ENCODE measurements at places on chromosomes 13 and 19.

- DNase-seq = no peak
These were observed 26.7 kb upstream of the NANOS3 start for GRCh38 chr19:13849991-13850909.

GRCh38 chr19:16585808-16586476 lies 13.7 kb upstream of the SLC35E1 start:
- DNase-seq = no peak

DNA sequence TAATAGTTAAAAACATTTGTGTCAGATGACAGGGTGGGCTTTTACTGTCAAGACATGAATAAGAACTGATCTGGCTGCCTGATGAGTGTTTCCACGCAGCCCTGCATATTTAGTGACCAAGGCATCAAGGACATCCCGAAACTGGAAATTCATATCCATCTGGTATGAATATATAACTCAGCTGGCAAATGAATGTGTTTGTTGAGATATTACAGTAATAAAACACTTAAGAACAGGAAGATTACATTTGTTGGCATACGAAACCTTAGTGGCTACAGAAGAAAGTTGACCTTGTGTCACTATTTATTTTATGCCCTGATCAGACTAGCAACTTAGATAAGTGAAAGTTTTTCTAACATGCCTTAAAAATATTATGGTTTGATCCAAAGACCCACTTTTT lies 32.8 kb downstream of the RAP2A start:
- DNase-seq = no peak

- no peak for DNase-seq
These were observed 8.2 kb downstream of the GRIN3B start for GRCh38 chr19:1008268-1009040.

- no peak for DNase-seq
These were observed 21.1 kb downstream of the ARL11 start for GRCh38 chr13:49649244-49649962.

DNA sequence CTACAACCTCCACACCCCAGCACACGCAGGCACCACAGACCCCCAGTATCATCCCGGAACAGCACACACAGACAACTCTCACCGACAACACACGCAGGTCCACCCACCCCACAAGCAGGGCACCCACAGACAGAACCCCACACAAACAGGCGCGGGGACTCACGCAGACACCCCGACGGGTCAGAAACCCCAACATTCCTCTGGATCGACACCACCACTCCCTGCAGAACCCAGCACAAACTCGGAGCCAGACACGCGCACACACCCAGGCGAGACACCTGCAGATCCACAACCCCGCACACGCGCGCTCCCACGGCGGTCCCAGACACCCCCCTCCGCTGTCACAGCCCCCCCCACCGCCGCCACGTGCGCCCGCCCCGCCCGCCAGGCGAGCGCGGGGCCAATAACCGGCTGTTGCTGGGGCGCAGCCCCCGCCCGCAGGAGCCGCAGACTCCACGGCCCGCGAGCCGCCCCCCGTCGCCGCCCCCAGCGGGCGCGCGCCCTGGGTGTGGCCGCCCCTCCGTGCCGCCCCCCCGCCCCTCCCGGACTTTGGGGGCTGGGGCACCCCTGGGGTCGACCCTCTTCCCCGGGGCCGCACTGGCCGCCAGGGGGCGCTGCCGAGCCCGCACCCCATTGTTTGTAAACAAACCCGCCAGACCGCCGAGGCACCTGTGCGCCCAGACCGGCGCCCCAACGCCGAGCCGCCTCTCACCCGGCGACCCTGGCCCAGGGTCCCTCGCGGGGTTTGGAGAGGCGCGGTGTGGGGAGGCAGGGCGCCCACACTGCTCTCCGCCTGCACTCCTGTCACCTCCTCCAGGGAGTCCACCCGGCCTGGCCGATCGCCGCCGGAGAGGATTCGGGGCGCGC lies 712 bp downstream of the BBC3 start:
- no peak for DNase-seq

DNA sequence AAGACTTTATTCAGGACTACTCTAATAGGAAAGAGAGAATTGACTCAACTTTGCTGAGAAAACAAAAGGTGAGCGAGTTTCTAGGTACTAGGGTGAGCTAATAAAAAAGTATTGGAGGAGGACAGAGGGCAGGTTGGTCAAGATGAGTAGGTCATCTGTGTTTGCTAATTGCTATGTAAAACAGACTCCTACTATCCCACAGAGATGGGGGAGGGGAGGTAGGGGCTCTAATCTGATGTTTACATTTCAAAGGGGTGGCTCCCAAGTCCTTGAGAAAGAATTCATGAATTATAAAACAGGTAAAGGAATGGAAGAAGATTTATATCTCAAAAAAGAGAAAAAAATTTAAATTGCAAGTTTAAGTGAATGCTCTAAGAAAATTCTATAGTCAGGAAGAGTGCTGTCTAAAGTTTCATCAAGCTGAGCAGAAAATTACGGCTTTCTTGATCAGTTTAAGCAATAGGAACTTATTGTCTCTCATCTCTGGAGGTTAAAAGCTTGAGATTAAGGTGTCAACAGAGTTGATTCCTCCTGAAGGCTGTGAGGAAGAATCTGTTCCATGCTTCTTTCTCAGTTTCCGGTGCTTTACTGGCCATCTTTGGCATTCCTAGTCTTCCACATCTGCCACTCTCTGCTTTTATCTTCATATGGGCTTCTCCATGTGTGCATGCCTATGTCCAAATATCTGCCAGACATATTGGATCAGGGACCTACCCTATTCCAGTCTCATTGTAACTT lies 790.3 kb downstream of the SLITRK5 start:
- no peak for DNase-seq

GRCh38 chr13:44809190-44809589 lies 180.1 kb downstream of the NUFIP1 start:
- no peak for DNase-seq

DNA sequence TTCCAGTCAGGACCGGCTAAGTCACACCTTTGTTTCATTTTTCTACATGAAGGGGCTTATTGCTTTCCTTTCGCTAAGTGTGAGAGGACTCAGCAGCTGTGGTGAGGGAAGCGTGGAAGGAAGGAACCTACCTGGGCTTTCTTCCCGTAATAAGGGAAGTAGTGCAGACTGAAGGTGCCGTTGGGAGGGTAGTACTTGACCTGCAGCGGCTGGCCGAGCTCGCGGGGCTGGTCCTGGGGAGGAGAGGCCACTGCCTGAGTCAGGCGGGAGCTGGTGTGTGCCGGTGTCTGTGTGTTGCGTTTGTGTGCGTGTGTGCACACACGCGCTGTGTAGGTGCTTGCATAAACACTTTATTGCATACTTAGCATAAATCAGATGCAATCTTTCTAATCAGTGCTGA lies 7.7 kb downstream of the ATP4B start:
- no peak for DNase-seq

- DNase-seq = peak; percentile 42
These were observed 1.2 kb downstream of the LONP1 start for GRCh38 chr19:5718579-5719273.

- peak; percentile 94 for DNase-seq
These were observed 33.5 kb downstream of the ZSWIM9 start for GRCh38 chr19:48203794-48204628.

DNA sequence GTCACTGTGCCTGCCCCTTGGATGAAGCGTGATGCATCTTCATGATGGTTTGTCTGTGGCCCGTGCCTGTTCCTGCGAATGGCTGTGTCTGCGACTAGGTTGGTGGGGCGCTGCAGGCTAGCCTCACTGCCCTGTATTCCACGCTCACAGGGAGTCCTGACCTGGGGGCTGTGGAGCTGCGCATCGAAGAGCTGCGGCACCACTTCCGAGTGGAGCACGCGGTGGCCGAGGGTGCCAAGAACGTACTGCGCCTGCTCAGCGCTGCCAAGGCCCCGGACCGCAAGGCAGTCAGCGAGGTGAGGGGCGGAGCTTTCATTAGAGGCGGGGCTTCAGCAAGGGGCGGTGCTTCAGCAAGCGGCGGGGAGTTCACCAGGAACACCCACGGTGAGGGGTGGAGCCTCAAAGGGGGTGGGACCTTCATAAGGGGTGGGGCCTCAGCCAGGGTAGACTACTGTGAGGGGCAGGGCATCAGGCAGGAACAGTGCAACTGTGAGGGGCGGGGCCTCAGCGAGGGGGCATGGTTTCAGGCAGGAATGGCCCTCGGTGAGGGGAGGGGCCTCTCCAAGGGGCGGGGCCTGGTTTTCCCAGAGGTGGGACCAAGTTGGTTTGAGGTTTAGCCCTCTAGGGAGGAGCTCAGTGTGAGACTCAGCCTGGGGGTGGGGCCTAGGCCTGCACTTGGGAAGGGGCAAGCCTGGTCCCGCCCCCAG lies 17.2 kb downstream of the PKN1 start:
- DNase-seq = peak; percentile 96

DNA sequence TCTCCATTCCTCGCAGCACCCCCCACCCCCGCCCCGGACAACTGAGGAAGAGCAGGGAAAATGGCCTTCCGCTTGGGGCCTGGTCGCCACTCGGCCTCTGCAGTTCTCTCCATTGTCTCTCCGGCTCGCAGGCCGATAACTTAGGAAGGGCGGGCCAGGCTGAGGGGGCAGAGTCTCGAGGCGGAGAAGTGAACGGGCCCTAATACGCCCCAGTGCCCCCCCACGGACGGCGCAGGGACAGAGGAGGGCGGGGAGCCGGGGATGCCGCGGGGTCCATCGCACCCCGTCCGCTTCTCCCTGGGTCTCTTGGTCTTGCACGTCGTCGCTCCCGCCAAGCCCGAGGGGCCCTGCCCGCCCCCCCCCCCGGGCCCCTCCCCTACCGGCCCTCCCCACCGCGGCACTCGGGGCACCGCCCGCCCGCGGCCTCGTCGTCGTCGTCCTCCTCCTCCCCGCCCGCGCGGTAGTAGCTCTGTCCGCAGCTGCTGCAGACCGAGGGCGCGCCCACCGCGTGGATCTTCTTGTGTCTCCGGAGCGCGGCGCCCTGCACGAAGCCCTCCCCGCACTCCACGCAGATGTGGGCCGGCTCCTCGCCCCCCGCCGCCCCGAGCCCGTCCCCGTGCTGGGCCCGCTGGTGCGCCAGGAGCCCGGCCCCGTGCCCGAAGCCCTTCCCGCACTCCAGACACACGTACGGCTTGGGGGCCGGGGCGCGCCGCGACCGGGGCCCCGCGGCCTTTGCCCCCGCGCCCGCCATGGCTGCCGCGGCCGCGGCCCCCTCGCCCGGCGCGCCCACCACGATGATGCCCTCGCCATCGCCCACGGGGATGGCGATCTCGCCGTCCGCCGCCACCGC lies 33.2 kb downstream of the ZNF787 start:
- no peak for DNase-seq

DNA sequence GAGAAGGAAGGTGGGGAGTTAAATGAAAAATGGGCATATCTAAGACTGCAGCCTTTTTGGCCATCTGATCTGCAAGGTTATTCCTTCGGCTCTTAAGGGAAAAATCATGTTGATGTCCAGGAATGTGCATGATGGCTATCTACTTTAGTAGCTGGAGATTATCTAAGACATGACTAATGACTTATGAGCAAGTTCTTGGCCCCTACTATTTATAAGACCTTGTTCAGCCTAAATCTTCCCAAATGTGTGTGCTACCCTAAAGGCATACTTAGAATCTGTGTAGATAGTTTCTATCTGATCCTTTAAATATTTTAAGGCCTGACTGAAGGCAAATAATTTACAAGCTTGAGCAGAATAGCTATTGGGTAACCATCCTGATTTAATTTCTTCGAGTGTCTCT lies 41.8 kb upstream of the CD177 start:
- no peak for DNase-seq

DNA sequence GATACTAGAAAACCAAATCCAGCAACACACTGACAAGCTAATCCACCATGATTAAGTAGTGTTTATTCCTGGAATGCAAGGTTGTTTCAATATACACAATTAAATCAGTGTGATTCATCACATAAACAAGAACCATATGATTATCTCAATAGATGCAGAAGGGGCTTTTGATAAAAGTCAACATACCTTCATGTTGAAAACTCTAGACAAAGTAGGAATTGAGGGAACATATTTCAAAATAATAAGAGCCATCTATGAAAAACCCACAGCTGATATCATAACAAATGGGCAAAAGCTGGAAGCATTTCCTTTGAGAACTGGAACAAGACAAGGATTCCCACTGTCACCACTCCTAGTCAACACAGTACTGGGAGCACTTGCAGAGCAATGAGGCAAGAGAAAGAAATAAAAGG lies 213.6 kb upstream of the CSNK1A1L start:
- DNase-seq = no peak

GRCh38 chr13:48265217-48265815 lies 32.3 kb downstream of the ITM2B start:
- no peak for DNase-seq

- peak; percentile 35 for DNase-seq
These were observed 25.2 kb downstream of the ZNRF4 start for GRCh38 chr19:5480427-5480836.

GRCh38 chr13:54614726-54615125 lies 1586.1 kb downstream of the OLFM4 start:
- no peak for DNase-seq

- no peak for DNase-seq
These were observed 53.5 kb downstream of the RFC3 start for GRCh38 chr13:33871207-33872004.

DNA sequence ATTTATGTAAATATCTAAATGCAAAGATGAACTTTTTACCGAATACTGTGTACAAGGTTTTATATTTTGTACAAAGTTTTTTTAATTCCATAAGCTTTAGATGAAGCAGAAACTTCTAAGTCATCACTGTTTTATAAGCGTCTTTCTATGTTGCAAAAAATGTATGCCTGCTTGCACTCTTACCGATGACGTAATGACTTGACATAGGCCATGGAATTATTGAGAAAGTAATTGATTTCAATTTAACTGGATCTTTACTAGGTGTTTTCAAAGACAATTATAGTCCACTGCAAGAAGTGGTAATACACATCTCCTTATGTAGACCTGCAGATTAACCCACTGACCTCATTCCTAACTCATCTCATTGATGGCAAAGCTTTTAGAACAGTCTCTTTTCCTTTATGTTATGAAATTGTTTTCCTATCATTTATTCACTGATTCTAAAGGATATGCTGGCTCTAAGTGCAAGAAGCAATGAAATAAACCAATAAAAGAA lies 10.4 kb downstream of the DACH1 start:
- DNase-seq = no peak

- DNase-seq = no peak
These were observed 183.9 kb downstream of the DCLK1 start for GRCh38 chr13:35947315-35947714.

GRCh38 chr19:49335071-49335783 lies at the start of gene CD37:
Gene CD37, plus strand, starts transcription at chr19:49335406. Its CDS starts 135 bp downstream, at chr19:49335541.
- DNase-seq = no peak

GRCh38 chr13:30618186-30618929 lies 638 bp downstream of the USPL1 start:
- DNase-seq = no peak

- DNase-seq = peak; percentile 34
These were observed 18.0 kb upstream of the RBM26 start for GRCh38 chr13:79423801-79424642.

GRCh38 chr13:40446365-40446764 lies 220.1 kb downstream of the FOXO1 start:
- no peak for DNase-seq

Data from COLO829 (cell line).